ENCODE measurements at places on chromosomes 16 and 17.

DNA sequence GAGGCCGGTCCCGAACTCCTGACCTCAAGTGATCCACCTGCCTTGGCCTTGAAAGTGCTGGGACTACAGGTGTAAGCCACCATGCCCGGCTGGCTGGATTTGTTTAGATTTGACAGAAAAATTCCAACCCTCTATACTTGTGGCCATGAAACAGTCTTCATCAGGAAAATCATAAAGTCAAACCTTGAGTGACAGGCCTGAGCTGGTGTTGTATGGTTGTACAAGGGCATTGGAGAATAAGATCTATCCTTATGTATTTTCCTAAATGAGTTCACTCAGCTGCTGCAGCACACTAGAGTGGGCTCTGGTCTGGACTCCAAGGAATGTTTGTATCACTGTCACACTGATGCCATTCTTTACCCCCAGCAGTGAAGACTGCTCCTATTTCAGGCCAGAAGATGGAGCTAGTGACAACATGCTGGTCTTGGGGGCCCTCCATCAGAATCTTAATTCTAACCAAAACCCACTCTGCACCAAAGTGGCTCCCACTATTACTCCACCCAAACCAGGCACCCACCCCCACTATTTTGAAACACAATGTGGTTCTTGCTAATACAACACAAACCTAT, 27.4 kb downstream of the SNX11 start:
- no peak for DNase-seq
- H3K27ac ChIP-seq, result no peak overlapping the region
- H3K4me3 ChIP-seq, result no peak overlapping the region
- H3K4me1 ChIP-seq, result peaks cover 8% of the 10 kb centered on the region
- H3K27me3 ChIP-seq, result no peaks in the 10 kb centered on the region

- no peak for DNase-seq
- H3K36me3 ChIP-seq, result peaks cover 2% of the 10 kb centered on the region
- no peaks in the 10 kb centered on the region for H3K27me3 ChIP-seq
- no peak overlapping the region for H3K27ac ChIP-seq
These were observed 6.0 kb upstream of the GRB2 start for GRCh38 chr17:75411328-75412067.

GRCh38 chr16:62712566-62712965, 676.3 kb upstream of the CDH8 start:
- H3K27ac ChIP-seq, result no peak overlapping the region
- no peaks in the 10 kb centered on the region for H3K4me1 ChIP-seq
- DNase-seq, result no peak
- H3K36me3 ChIP-seq, result no peaks in the 10 kb centered on the region
- no peak overlapping the region for H3K4me3 ChIP-seq

- no peak overlapping the region for H3K27ac ChIP-seq
- peaks cover 5% of the 10 kb centered on the region for H3K4me1 ChIP-seq
- no peaks in the 10 kb centered on the region for H3K27me3 ChIP-seq
- H3K4me3 ChIP-seq, result no peak overlapping the region
- DNase-seq, result no peak
These were observed 18.5 kb upstream of the HEXD start for GRCh38 chr17:82399601-82400101.

GRCh38 chr17:83012868-83013778, 66.3 kb upstream of the METRNL start:
- no peaks in the 10 kb centered on the region for H3K36me3 ChIP-seq
- H3K4me3 ChIP-seq, result no peak overlapping the region
- H3K27ac ChIP-seq, result no peak overlapping the region
- H3K4me1 ChIP-seq, result no peaks in the 10 kb centered on the region

GRCh38 chr16:73549984-73550631, 502.2 kb upstream of the ZFHX3 start:
- no peaks in the 10 kb centered on the region for H3K4me1 ChIP-seq
- no peak overlapping the region for H3K27ac ChIP-seq
- no peak overlapping the region for H3K4me3 ChIP-seq
- DNase-seq, result no peak
- no peaks in the 10 kb centered on the region for H3K27me3 ChIP-seq

DNA sequence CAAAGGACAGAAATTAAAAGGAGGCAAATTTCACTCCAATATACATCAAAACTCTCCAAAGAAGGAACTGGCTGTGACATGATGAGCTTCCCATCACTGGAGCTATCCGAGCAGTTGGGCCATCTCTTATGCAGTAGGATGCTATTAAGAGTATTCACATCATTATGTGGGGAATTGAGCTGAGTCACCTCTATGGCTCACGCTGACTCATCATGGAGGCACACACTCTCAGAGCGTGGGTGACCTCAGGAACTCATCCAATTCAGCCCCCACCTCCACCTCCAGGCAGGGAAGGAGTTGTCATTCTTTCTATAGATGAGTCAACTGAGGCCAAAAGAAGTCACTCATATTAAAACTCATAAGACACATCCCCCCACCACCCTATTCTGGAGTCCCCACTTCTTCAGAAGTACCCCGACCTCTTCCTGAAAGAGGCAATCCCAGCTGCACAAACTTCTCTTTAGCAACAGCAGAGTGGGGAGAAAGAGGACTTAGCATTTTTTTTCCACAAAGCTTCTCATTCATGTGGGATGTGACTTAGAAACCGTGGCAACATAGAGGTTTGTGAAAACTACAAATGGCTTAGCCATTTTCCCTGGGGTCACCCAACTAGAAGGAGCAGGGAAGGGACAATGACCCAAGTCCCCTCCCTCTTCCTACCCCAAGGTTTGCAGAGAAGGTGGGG, 32.5 kb downstream of the ABCC12 start:
- peaks cover 11% of the 10 kb centered on the region for H3K27me3 ChIP-seq
- DNase-seq, result no peak
- no peak overlapping the region for H3K4me3 ChIP-seq
- H3K4me1 ChIP-seq, result no peaks in the 10 kb centered on the region

DNA sequence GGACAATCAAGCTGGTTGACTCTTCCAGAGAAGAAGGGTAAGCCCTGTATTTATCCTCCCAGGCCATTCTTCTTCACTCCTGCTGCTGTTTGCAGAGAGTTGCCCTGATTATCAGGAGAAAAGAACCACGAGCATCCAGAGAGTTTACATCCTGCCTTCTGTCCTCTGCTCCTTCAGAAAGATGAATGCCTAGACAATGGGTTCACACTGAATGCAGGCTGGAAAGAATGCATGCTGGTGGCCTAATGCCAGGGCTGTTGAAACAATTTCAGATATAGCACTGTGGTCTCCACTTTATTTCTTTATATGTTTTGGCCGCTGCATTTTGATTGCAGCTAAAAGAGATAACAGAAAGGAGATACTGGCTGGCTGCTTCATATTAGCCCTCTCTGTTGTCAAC, 21.2 kb upstream of the HAS3 start:
- no peak overlapping the region for H3K4me3 ChIP-seq
- no peak for DNase-seq
- H3K36me3 ChIP-seq, result peaks cover 22% of the 10 kb centered on the region
- H3K27ac ChIP-seq, result no peak overlapping the region
- H3K4me1 ChIP-seq, result no peaks in the 10 kb centered on the region
- H3K27me3 ChIP-seq, result no peaks in the 10 kb centered on the region

DNA sequence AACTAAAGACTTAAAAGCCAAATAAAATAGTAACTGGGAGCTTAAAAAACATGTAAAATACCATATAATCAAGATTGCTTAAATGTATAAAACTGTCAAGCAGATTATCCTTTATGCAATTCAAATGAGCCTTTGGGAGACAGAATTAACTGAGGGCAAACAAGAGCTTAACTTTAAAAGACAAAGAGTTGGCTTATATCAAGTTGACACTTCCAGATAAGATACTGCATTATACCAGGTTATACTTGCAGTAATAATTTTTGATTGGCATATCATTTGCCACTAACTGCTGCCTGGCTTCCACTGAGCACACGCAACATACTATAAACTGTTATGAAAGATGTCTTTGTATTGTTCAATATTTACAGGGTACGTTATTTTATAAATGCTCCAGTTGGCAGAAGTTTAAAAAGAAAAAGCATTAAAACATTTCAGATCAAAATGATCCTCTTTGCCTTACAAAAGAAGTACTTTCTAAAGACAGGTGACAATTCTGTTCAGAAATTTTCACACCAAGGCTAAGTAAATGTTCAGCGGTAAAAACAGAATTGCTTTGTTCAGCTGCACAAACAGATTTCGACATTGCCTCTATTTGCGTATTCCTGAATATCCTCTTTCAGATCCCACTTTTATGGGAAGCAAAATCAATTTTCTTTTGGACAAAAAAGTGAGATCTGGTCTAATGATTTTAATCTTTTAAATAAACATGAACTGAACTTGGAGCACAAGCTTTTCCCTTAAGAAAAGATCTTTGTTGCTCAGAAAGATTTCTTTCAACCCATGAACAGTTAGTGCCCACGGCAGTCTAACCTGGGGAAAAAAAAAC, 50.7 kb downstream of the TOX3 start:
- H3K4me1 ChIP-seq, result no peaks in the 10 kb centered on the region
- no peak for DNase-seq
- H3K4me3 ChIP-seq, result no peak overlapping the region
- no peaks in the 10 kb centered on the region for H3K36me3 ChIP-seq
- H3K27ac ChIP-seq, result no peak overlapping the region
- H3K27me3 ChIP-seq, result no peaks in the 10 kb centered on the region

DNA sequence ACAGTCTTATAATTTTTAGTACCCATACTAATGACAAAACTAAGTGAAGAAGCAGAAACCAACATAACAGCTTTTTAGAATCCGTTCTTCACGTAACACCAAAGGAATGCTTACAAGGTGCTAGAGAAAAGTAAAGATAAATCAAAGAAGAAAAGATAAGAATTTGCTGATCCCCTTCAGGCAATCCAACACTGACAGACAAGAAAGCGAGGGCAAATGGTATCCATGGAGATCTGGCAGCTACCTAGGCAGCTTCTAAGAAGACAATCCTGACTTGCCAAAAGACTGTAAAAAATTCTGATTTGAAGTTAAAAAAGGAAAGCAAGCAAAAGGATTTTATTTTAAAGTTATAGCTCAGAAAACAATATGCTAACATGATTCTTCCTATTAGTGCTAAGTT, 14.6 kb downstream of the BBS2 start:
- H3K4me1 ChIP-seq, result no peaks in the 10 kb centered on the region
- H3K27me3 ChIP-seq, result no peaks in the 10 kb centered on the region
- H3K36me3 ChIP-seq, result peaks cover 35% of the 10 kb centered on the region
- H3K27ac ChIP-seq, result no peak overlapping the region
- DNase-seq, result no peak

GRCh38 chr16:81809567-81809966, 30.5 kb downstream of the PLCG2 start:
- peaks cover 89% of the 10 kb centered on the region for H3K4me1 ChIP-seq
- H3K27me3 ChIP-seq, result no peaks in the 10 kb centered on the region
- no peak for DNase-seq

DNA sequence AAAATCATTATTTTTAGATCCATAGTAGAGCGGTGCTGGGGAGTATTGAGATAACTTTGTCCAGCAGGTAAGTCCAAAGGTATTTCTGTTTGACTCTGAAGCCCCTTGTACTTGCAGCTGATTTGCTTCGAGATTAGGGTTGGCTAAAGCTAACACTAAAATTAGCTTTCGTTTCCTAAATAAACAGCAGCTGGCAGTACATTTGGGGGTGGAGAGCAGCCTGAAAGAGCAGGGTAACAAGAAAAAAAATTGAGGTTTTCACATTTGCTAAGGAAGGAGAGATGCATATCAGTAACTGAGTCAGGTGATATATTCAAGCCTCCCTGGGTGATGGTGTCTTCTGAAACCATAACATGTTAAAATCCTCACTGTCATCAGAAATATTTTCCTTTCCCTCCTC, 37.4 kb upstream of the TMC5 start:
- no peak overlapping the region for H3K27ac ChIP-seq
- H3K36me3 ChIP-seq, result no peaks in the 10 kb centered on the region
- no peak for DNase-seq

DNA sequence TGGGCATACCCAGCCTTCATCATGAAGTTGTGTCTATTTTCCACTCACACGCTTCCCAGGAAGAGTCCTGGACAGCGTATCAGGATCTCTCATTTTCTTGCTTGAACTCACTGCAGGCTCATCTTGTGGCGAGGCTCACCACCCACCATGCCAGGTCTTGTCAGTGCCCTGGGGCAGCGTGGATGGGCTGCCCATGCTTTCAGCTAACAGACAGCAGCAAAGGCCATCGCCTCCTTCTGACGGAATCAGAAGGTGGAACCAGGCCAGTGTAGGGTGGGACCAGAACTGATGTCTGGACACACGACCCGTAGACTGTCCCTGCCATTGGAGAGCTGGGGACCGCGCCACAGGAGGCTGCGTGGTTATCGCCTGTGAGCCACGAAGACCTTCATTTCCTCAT, 169.4 kb downstream of the FOXL1 start:
- no peaks in the 10 kb centered on the region for H3K36me3 ChIP-seq
- H3K4me3 ChIP-seq, result no peak overlapping the region
- no peak for DNase-seq
- H3K4me1 ChIP-seq, result no peaks in the 10 kb centered on the region

- H3K27me3 ChIP-seq, result no peaks in the 10 kb centered on the region
- H3K4me3 ChIP-seq, result peak overlapping the region; percentile 87
- H3K36me3 ChIP-seq, result peaks cover 2% of the 10 kb centered on the region
These were observed 736 bp downstream of the CNP start for GRCh38 chr17:41967141-41967920.

- no peaks in the 10 kb centered on the region for H3K27me3 ChIP-seq
- H3K4me1 ChIP-seq, result no peaks in the 10 kb centered on the region
- H3K27ac ChIP-seq, result no peak overlapping the region
- DNase-seq, result no peak
- no peak overlapping the region for H3K4me3 ChIP-seq
These were observed 736.5 kb downstream of the KCNJ2 start for GRCh38 chr17:70905796-70906195.

GRCh38 chr17:51526507-51526906, 266.2 kb downstream of the UTP18 start:
- peaks cover 8% of the 10 kb centered on the region for H3K27me3 ChIP-seq
- no peaks in the 10 kb centered on the region for H3K4me1 ChIP-seq
- no peak for DNase-seq
- H3K27ac ChIP-seq, result no peak overlapping the region

- H3K27ac ChIP-seq, result no peak overlapping the region
- DNase-seq, result no peak
- H3K4me3 ChIP-seq, result peak overlapping the region; percentile 80
- H3K36me3 ChIP-seq, result no peaks in the 10 kb centered on the region
- H3K27me3 ChIP-seq, result peaks cover 14% of the 10 kb centered on the region
These were observed 716 bp upstream of the HIC1 start for GRCh38 chr17:2054262-2054511.

- H3K4me1 ChIP-seq, result no peaks in the 10 kb centered on the region
- H3K4me3 ChIP-seq, result no peak overlapping the region
- H3K27me3 ChIP-seq, result peaks cover 22% of the 10 kb centered on the region
- no peak overlapping the region for H3K27ac ChIP-seq
- H3K36me3 ChIP-seq, result peaks cover 2% of the 10 kb centered on the region
These were observed 32.2 kb downstream of the HSD17B2 start for GRCh38 chr16:82067042-82067803.

All from memory B cell (primary cell).